ENCODE measurements at places on chromosomes 3 and 15.

- DNase-seq = no peak
Measured at GRCh38 chr3:21954709-21955108, 203.7 kb upstream of the ZNF385D start.

- DNase-seq = no peak
Measured at GRCh38 chr3:99765042-99765942, 52.4 kb upstream of the CMSS1 start.

GRCh38 chr3:143596957-143597642 lies 251.2 kb downstream of the SLC9A9 start:
- DNase-seq = no peak

GRCh38 chr3:188772886-188773285 lies 398.9 kb upstream of the TPRG1 start:
- no peak for DNase-seq

DNA sequence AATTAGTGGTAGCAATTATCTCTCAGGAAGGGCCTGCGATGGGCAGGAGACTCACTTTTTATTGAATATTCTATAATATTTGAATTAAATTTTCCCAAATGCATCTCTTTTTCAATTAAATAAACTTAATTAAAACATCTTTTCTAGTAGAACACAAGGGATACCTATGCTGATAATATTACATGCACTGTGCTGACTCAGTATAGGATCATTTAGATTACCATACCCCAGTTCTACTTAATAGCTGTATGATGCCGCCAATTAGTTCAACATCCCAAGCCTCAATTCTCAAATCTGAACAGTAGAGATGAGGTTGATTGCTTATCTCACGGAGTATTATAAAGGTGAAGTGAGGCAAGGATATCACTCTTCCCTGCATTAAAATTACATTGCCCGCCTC lies 149.2 kb downstream of the SLCO3A1 start:
- DNase-seq = no peak

Data from Karpas-422 (cell line).